CD4-positive, alpha-beta memory T cell (primary cell): ENCODE measurements at places on chromosomes 1 and 21. TPM values are rescaled to one million over a fixed set of nuclear protein-coding genes. Genes with fewer than 3 reads are reported as not detected.
A peak's percentile ranks its signal among the peaks of the same experiment; 100 is the strongest.

Gene CELA3A
- polyA plus RNA-seq: not detected

Gene TDRKH
- polyA plus RNA-seq: 16.6 TPM

Gene LAD1
- polyA plus RNA-seq: not detected

DNA sequence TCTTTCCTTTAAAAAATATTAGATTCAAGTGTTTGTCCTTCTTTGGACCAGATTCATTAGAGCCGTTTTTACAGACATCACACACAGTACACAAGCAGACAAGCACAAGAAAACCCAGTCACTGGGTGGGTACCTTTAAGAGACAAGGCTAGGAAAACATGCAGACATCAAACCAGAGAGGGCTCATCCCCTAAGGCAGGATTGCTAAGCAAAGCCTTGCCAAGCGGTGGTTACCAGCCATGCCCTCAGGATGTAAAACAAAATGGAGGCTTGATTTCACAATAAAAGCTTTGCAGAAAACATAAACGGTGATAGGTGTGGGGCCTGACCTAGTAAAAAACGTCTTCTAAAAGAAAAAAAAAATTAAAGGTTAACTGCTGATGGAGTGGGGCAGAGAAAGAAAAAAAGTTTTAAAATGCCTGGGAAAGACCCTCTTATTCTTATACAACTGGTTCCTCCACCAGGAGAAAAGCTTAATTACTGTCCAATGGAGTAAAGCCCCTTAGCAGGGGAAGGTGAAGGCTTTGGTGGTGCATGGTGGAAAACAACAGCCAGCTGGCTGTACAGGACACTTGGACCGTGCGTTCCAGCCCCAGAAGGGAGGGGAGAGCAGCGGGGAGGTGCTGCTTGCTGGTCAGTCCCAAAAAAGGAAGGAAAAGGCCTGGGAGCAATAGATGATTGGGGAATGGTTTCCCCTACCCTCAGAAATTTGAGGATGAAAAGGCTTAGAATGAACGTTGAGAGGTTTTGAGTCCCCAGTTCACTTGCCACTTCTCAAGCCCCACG is 30.4 kb upstream of the FMO1 start:
- no peak for DNase-seq

Gene GBP3
- polyA plus RNA-seq: 10.2 TPM

GRCh38 chr1:224521904-224522734 is 87.5 kb upstream of the WDR26 start:
- DNase-seq: no peak

DNA sequence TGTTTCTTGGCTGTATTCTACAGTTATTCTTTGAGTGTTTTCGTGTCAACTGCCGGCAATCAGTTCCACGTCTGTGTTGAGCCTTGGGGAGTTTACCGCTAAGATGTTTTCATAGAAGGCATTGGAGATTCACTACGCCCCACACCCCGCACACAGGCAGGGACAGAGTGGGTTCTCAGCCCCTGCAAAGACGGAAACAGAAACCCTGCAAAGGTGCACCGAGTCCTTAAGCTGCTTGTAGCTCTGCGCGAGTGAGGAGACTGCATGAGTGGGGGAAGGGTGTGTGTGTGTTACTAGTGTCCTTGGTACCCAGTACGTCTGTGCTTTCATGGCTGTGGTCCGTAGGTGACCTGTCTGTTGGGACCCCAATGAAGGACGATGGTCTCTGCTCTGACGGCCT is 1.9 kb downstream of the LHX4 start:
- DNase-seq: no peak

- DNase-seq: no peak
Measured at GRCh38 chr1:94658221-94658620, 116.7 kb upstream of the F3 start.

- DNase-seq: no peak
Measured at GRCh38 chr1:196382383-196382782, 225.9 kb downstream of the KCNT2 start.

- no peak for DNase-seq
Measured at GRCh38 chr1:43854473-43854872, 79.1 kb upstream of the ARTN start.

GRCh38 chr1:180691322-180691913 is 59.6 kb downstream of the XPR1 start:
- DNase-seq: no peak

- peak; percentile 37 for DNase-seq
Measured at GRCh38 chr1:89724369-89725010, 91.6 kb downstream of the LRRC8C start.

Gene C1orf115
- polyA plus RNA-seq: 2.9 TPM

Gene UBIAD1
- 51.9 TPM for polyA plus RNA-seq

GRCh38 chr1:246632281-246633168 is 66.3 kb downstream of the CNST start:
- no peak for DNase-seq

GRCh38 chr1:33396188-33397124 is 34.4 kb downstream of the PHC2 start:
- DNase-seq: no peak

Gene COL11A1
- not detected for polyA plus RNA-seq

Gene CR1L
- not detected for polyA plus RNA-seq

GRCh38 chr21:31426235-31426797 is 82.3 kb upstream of the TIAM1 start:
- no peak for DNase-seq

Gene HHAT
- polyA plus RNA-seq: 5.2 TPM

DNA sequence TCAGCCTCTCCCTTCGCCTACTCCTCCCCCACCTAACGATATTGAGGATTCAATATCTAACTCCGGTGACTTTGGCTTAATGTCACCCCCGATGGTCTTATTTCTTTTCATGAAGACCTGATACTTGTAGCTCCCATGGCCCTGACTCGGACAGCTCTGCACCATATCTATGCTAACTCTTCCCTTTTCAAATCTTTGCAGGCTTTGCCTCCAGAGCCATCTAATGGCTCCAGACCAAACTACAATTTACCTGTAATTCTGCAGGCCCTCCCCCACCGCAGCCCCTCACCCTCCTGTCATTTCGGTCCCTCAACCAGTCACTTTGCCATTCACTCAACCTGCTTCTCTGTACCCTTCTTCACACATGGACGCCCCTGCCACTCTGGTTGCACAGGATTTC is 7.9 kb upstream of the GSTM5 start:
- no peak for DNase-seq

Gene ITGB2
- 538 TPM for polyA plus RNA-seq

DNA sequence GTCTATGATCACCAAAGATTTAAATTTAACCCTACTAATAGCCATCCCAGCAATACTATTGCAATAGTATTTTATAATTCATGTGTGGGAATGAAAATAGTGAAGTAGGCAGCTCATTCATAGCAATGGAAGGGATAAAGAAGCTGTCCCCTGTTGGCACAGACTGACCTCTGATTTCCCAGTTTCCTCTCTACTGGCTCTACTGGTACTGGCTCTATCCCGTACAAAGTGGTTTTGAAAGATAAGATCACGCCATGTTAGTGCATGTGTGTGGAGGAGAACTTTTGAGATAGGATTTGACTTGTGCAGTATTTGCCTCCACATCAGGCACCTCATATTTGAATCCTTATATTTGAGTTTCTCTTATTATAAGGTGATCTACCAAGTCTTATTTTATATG is 227.3 kb upstream of the ADGRL2 start:
- no peak for DNase-seq

Gene ATP1A4
- not detected for polyA plus RNA-seq

DNA sequence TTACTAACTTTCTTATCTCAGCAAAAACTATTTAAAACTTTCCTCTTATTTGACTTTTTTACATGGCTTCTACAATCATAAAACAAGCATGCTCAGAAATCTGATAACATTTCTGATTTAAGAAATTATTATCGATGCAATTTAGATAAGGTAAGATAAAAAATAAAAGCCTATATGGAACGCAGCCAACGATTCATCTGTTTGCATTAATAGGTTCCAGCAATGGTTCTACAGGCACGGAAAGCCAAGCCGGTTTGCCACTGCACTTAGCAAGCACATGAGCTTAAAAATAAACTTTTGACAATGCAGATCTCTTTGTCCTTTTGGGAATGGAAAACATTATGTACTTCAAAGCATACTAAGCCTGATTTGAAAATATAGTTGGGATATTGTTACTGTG is 77.5 kb upstream of the KCNK2 start:
- DNase-seq: no peak

Gene CD53
- polyA plus RNA-seq: 1,003 TPM

GRCh38 chr21:45374826-45375455 is 30.0 kb upstream of the COL18A1 start:
- DNase-seq: no peak

Gene GJC2
- polyA plus RNA-seq: not detected

GRCh38 chr1:59317343-59317742 is 20.4 kb downstream of the FGGY start:
- DNase-seq: no peak

DNA sequence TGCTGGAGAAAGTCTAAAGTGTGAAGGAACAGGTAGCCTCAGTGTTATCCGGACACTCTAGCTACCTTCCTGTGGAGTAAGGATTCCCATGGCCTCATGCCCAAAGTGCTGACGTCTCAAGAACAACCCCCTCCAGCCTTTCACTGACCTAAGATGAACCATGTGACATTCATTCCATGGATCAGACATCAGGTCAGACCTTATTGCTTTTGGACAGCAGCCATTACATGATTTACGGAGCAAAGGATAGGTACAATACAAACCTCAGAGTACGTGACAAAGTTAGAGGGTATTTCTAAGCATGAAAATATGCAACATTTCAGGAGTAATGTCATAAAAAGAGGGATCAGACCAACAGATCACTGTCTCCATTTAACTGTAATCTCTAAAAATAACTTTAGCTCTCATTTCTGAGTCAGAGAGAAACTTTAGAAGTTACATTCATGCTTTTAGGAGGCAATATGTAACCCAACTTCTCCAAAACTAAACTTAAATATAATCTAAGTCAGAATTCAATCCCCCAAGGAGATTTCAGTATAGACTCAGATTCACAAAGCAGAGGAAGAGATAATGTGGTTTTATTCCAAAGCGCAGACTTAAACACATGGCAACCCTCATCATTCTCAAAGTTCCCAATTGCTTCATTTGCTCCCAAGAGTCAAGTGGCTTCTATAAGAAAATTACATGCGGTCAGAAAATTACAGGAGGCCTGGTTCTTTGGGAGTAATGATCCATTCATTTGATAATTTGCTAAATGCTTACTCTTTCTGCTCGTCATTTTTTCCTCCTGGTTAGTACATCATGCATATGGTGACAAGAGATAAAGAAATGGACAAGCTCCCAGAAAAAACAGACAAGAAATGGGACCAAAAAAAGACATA is 280.4 kb downstream of the SETD4 start:
- no peak for DNase-seq

Gene IFI44L
- 13.6 TPM for polyA plus RNA-seq

DNA sequence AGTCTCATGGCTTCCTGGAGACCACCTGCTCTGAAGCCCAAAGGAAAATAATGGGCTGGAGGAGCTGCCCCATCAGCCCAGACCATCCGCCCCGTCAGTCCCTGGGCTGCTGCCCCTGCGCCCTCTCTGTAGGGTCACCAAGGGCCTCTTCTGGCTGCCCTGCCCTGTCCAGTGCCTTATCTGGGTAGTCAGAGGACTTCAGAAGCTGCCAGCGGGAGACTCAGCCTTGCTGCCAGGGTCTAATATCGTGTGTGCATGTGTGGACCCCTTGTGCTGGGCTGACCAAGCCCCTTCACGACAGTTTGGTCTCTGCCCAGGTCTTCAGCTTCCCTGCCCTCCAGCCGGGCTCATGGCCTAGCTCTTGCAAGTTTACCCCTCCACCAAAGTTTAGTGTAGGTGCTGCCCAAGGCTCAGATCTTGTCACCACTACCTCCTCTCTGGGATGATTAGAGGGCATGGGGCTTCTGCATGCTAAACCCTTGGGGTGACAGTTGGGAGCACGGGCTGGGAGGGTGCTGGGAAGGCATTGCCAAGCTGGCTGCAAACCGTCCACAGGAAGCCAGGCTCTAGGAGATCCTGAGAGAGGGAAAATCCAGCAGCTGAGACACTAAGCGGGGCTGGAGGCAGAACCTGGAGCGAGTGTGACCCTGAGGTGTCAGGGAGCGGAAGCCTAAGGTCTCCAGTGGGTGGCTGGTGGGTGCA is 20.6 kb downstream of the NENF start:
- no peak for DNase-seq

GRCh38 chr1:185911978-185912377 is 177.8 kb downstream of the HMCN1 start:
- DNase-seq: no peak

- no peak for DNase-seq
Measured at GRCh38 chr1:46180082-46180616, 3.9 kb upstream of the P3R3URF start.

GRCh38 chr1:198197285-198197684 is 40.5 kb downstream of the NEK7 start:
- no peak for DNase-seq

Gene ATAD3C
- 2.1 TPM for polyA plus RNA-seq
